Stimulated activated memory B cell treated with anti-CD40 and anti-IgM and Interleukin-4, amounts not matched to agents 10 μg/mL and 1 μg/mL and 100 μg/mL, for 72 hours (primary cell): ENCODE measurements at places on chromosomes 11 and 22.

DNA sequence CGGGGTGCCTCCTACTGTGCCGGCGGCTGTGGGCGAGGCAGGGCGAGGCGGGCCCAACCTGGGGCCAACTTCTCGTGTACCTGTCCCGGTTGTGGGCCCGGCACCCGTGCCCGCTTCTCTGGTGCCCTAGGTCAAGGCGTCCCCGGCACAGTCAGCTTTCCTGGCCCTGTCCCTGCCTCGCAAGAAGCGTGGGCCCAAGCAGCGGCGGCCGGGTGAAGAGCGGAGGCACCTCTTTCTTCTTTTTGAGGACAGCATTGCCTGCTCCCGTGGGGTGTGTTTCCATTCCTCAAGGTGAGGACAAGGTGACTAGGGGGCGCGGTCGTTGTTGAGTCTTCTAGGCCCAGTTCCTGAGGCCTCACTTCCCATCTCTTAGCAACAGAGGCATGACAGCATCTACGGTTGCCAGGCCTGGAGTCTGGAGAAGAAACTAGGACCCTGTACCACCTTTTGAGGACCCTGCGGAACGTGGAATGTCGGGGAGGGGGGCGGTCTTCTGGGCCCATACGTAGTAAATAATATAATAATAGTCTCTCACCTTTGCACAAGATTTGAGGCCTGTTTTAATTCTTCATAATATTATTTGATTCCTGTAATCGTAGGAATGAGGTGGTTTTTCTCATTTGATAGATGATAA lies 418 bp downstream of the ACO2 start:
- peak; percentile 2 for ATAC-seq

GRCh38 chr11:125626288-125626950 lies 1.5 kb downstream of the CHEK1 start:
- peak; percentile 49 for ATAC-seq

DNA sequence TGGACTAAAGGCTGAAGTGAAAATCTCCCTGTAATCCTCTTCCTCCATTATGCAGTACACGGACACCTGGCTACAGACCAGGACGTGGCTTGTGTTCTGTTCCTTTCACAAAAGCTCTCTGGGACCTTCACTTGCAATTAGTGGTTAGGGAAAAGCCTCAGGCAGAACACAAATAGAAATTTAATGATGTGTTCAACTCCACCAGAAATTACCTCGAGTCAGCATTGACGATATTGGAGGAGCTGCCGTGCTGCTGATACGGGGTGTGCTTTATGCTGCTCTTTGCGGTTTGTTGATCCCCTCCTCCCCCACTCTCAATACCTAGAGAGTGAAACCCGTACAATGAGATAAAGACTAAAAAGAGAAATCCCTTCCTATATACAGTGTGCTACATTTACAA lies 48.9 kb downstream of the POLD3 start:
- ATAC-seq, result no peak

GRCh38 chr11:70430671-70431574 lies 32.6 kb downstream of the CTTN start:
- no peak for ATAC-seq

GRCh38 chr22:20867179-20868024 lies 8.6 kb downstream of the SNAP29 start:
- no peak for ATAC-seq

GRCh38 chr11:35144136-35144741 lies 5.3 kb downstream of the CD44 start:
- peak; percentile 82 for ATAC-seq

DNA sequence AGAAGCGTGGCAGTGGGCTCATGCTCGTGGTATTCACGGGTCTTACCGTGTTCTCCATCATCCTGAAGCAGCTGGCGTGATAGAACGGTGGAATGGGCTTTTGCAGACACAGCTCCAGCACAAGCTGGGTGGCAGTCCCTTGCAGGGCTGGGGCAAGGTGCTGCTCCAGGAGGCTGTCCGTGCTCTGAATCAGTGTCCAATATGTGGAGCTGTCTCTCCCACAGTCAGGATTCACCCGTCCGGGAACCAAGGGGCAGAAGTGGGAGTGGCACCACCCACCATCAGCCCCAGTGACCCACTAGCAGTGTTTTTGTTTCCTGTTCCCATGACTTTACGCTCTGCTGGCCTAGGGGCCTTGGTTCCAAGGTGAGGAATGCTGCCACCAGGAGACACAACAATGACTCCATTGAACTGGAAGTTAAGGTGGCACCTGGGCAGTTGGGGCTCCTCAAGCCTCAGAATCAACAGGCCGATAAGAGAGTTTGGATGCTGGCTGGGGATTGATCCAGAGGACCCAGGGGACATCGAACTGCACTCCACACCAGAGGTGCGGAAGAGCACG lies 16.9 kb upstream of the CD81 start:
- ATAC-seq, result no peak

GRCh38 chr11:47359162-47359561 lies 6.7 kb upstream of the MYBPC3 start:
- no peak for ATAC-seq

GRCh38 chr22:19081351-19081750 lies 40.9 kb downstream of the DGCR2 start:
- ATAC-seq, result no peak

- peak; percentile 4 for ATAC-seq
Observed at GRCh38 chr11:124762624-124763155, 600 bp upstream of the ESAM start.

- no peak for ATAC-seq
Observed at GRCh38 chr22:35454416-35455054, 54.6 kb downstream of the MCM5 start.

GRCh38 chr11:11084337-11084736 lies 226.5 kb upstream of the ZBED5 start:
- no peak for ATAC-seq

DNA sequence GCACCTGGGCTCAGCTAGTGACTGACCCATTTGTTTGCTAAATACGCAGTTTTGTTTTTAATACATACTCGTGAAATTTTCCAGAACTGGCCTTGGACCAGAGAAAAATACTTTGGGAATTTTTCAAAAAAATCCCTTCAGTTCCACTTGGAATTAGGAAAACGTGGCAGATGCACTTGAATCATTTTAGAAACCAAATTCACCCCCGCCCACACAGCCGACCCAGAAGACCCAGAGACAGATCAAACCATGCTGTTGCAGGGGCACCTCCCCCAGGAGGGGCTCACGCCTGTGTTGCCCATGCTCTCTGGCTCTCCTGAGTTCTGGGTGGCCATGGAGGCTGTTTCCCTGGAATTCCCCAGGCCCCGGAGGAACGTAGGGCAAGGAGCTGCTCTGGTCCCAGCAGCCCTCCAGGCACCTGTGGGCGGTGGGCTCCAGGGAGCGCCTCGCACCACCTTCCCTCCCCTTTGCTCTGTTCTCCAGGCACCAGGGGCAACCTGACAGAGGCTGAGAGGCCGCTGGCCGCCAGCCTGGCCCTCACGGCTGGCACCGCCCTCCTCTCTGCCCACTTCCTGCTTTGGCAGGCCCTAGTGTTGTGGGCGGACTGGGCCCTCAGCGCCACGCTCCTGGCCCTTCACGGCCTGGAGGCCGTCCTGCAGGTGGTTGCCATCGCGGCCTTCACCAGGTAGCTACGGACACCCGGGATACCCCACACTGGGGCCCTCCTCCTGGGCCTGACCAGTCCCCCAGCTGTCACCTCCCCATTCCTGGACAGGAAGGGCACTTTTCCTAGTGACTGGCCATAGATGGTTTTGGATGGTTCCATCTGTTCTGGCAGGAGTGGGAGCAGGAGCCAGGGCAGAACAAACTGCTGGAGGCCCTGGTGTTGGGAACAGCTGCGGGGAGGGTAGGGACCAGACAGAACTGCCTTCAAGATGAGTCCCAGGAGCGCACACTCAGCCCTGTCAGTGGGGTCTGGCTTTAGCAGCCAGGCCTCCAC lies 3.3 kb upstream of the EPS8L2 start:
- no peak for ATAC-seq

DNA sequence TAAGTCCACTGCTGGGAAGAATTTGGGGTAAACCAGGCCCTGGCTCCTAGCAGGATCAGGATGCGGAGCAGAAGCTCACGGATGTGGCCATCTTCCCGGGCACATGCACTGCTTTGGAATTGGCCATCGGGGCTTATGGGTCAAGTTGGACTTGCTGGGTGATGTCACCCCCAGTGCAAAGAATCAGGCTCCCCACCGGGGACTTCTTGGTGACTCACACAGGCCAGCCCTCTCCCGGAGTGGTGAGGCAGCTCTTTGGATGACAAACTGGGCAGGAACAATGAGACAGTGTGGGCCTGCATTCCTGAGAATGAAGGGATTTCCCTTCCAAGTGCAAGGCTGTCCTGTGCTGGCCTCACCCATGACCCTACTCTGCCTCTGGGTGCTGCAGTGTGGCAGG lies 128.8 kb upstream of the ANO1 start:
- ATAC-seq, result no peak

GRCh38 chr11:115224551-115224950 lies 279.7 kb downstream of the CADM1 start:
- ATAC-seq, result no peak

DNA sequence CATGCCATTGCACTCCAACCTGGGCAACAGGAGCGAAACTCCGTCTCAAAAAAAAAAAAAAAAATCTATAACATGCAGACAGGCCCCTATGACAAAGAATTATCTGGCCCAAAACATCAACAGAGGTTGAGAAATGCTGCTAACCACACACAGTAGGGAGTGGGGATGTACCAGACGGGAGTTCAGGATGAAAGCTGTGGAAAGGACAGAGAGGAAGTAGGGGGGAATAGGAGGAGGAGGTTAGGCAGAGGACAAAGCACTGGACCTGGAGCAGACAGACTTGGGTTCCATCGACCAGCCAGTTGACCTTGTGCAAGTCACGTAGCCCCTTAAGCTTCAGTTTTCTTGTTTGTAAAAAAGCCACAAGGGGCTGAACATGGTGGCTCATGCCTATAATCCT lies 12.5 kb downstream of the LRP4 start:
- ATAC-seq, result no peak
